ENCODE measurements at places on chromosomes 1 and 21. TPM values are rescaled to one million over a fixed set of nuclear protein-coding genes. Genes with fewer than 3 reads are reported as not detected.

Gene TIE1
- total RNA-seq: 12.2 TPM

Gene PLEKHN1
- total RNA-seq: not detected

Gene ZBTB37
- total RNA-seq: 6.6 TPM

Gene RGS18
- total RNA-seq: 2.3 TPM

Gene NEK7
- total RNA-seq: 39.2 TPM

Gene CD1D
- total RNA-seq: 0.33 TPM

Gene S100B
- 2.6 TPM for total RNA-seq

Gene LYPD8
- not detected for total RNA-seq

Gene PKN2
- 19.8 TPM for total RNA-seq

Gene NEK2
- total RNA-seq: not detected

Gene PRDX6
- total RNA-seq: 64.1 TPM

Gene PLA2G2F
- not detected for total RNA-seq

Gene ARHGAP29
- 22.8 TPM for total RNA-seq

Gene SLC35A3
- total RNA-seq: 26.5 TPM

Gene IPO9
- 12.2 TPM for total RNA-seq

Gene TMEM79
- total RNA-seq: not detected

Gene FCRL1
- total RNA-seq: not detected

Gene RSBN1
- 17.4 TPM for total RNA-seq

Gene AMY2A
- 10,829 TPM for total RNA-seq

Gene IFI16
- total RNA-seq: 10.9 TPM

Gene FMO3
- total RNA-seq: 2.6 TPM

Gene EVA1B
- total RNA-seq: 32.3 TPM

Gene NUAK2
- 20.8 TPM for total RNA-seq

Gene BGLAP
- total RNA-seq: 0.52 TPM

Gene TDRD5
- not detected for total RNA-seq

Gene TNFRSF8
- not detected for total RNA-seq

Gene RGS8
- total RNA-seq: not detected

Data from body of pancreas (tissue), 4 donors.